Mesenteric fat pad (tissue), 1 donor: ENCODE measurements at places on chromosomes 12 and 14. TPM values are rescaled to one million over a fixed set of nuclear protein-coding genes. Genes with fewer than 3 reads are reported as not detected.

GRCh38 chr12:71760471-71760870 is 5.8 kb downstream of the RAB21 start:
- no peak for DNase-seq

CCDC177 gene
- total RNA-seq = not detected

- DNase-seq = no peak
Observed at GRCh38 chr12:1918081-1918883, at the start of gene CACNA2D4. CACNA2D4 (minus strand) TSS chr12:1918652; CDS start chr12:1918473, 179 bp downstream.

KERA gene
- not detected for total RNA-seq

DNA sequence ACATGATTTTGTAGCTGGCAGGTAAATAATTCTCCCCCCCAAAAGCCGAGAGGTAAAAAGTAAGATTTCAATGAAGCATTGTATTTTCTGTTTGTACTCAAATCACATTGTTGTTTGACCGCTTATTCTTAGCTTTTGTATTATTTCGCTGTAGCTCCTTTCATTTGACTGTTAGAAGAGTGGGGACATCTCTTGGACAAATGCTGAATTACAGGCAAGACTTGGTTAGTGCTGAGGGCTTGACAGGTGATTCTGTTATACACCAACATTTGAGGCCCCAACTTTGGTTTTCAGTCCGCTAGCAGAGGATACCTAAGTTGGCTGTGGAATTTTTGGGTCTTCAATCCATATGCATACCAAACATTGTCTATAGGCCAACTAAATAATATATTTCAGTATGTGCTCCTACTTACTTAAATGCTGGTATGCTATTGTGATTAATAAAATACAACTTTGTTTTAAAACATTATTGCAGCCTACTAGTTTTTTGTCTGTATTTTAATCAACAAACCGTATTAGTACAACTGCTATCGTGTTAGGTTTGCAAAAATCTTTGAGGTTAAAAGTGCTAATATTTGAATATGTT is 102.2 kb downstream of the ERC1 start:
- DNase-seq = no peak

LRRIQ1 gene
- 0.19 TPM for total RNA-seq

- no peak for DNase-seq
Observed at GRCh38 chr12:6070472-6071257, 53.8 kb downstream of the VWF start.

GRCh38 chr12:89244536-89244935 is 107.8 kb downstream of the DUSP6 start:
- DNase-seq = no peak

GLI1 gene
- total RNA-seq = 0.13 TPM

GRCh38 chr12:82326905-82327503 is 31.2 kb downstream of the CCDC59 start:
- DNase-seq = no peak

GRCh38 chr14:34324363-34324795 is 137.7 kb downstream of the SPTSSA start:
- DNase-seq = no peak

- DNase-seq = no peak
Observed at GRCh38 chr14:89397569-89398230, 19.3 kb downstream of the FOXN3 start.

DNA sequence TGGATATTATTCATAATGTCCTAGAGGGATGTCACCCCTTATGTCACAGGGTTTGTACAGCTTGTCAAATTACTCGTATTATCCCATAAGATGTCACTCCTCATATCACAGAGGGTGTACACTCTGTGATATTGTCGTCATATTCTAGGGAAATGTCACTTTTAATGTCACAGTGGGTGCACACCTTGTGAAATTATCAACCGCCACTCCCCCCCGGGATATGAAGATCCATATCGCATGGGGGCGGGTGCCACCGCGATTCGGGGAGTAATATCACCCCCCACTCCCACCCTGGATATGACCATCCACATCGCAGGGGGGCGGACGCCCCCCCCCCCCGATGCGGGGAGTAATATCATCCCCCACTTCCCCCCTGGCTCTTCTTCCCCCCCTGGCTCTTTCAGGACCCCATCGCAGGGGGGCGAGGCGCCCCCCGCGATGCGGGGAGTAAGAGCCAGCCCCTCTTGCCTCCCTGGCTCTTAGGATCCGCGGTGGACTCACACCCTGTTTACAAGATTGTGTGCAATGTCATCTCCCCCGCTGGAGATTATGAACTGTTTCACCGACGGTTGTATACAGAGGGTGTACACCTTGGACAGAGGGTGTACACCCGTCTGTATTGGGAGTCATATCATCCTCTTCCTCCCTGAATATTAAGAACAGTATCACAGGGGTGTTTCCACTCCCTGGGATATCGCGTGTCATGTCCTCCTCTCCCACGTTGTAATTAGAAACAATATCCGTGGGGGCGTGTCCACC is 92.8 kb downstream of the FRMD6 start:
- no peak for DNase-seq

DNA sequence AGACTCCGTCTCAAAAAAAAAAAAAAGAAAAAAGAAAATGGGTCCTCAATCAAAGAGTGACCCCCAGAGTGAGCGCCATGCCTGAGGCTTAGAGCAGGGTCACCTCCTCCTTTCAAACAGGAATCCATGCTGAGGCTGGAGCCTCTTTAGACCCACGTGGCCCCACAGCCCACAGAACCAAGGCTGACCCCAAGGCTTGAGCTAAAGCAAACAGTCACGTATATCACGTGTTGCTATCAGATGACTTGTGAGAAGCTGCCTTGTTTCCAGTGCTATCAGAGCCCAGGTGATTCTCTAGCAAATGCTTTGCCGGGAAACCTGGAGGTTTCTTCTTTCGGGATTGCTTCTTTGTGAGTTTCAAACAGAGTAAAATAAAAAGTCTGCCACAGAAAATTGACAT is 31.7 kb upstream of the DYNC1H1 start:
- DNase-seq = no peak

TAS2R19 gene
- 2.8 TPM for total RNA-seq
